ENCODE measurements at places on chromosomes 2 and 18.
A peak's percentile ranks its signal among the peaks of the same experiment; 100 is the strongest.

GRCh38 chr2:71060871-71061270, 7.6 kb upstream of the NAGK start:
- DNase-seq: no peak

- DNase-seq: no peak
Observed at GRCh38 chr2:168256448-168256847, 9.1 kb upstream of the STK39 start.

- no peak for DNase-seq
Observed at GRCh38 chr2:97720746-97721145, 7.4 kb downstream of the ZAP70 start.

- DNase-seq: no peak
Observed at GRCh38 chr2:181268174-181268867, 188.9 kb upstream of the ITGA4 start.

- DNase-seq: peak; percentile 28
Observed at GRCh38 chr18:13216092-13216582, 2.4 kb upstream of the LDLRAD4 start.

- no peak for DNase-seq
Observed at GRCh38 chr2:73870084-73870483, 22.7 kb upstream of the ACTG2 start.

GRCh38 chr2:231854616-231855125, 68.4 kb downstream of the COPS7B start:
- DNase-seq: no peak

GRCh38 chr2:157866202-157866601, 9.9 kb downstream of the ACVR1 start:
- DNase-seq: no peak

- DNase-seq: no peak
Observed at GRCh38 chr2:195450552-195451113, 206.4 kb upstream of the SLC39A10 start.

GRCh38 chr2:112004253-112004645, 50.8 kb upstream of the TMEM87B start:
- no peak for DNase-seq

DNA sequence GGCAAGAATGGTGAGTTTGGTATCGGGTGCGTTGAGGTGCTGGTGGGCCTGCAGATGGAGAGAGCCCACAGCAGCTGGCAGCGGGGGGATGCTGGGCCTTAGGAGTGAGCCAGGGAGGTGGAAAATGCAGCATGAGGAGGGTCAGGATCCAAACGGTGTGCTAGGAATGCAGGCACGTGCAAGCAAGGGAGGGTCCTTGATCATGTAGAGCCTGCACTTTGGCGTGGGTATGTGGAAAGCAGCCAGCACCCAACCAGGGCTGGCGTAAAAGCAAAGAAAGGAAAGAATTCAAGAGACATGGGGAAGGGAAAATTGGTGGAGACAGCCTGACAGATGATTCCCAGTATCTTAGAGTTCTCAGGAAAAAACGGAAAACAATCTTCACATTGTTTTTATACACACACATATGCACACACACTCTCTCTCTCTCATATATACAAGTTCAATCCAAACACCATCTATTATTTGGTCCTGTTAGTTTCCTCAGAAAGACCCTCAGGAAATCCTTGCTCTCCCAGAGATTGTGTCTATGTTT, 46.3 kb downstream of the LTBP1 start:
- DNase-seq: no peak

All from stimulated activated CD8-positive, alpha-beta memory T cell treated with anti-CD3 and anti-CD28 coated beads, Interleukin-2, amount 100 ng/mL, for 48 hours (primary cell).